Placental pericyte (primary cell): ENCODE measurements at places on chromosomes 7 and 10. TPM values are rescaled to one million over a fixed set of nuclear protein-coding genes. Genes with fewer than 3 reads are reported as not detected.

The FEZF1 gene
- total RNA-seq, result not detected in 2 replicates

The NACAD gene
- 0.88 and 1.3 TPM in 2 replicates for total RNA-seq

The SORBS1 gene
- total RNA-seq, result 0.44 and 1.3 TPM in 2 replicates

The PRSS2 gene
- not detected in 2 replicates for total RNA-seq

The IDI2 gene
- not detected in 2 replicates for total RNA-seq

The HPSE2 gene
- total RNA-seq, result 0.22 and 4.0 TPM in 2 replicates

The CALN1 gene
- total RNA-seq, result not detected in 2 replicates

The MET gene
- total RNA-seq, result 11.6 and 51.0 TPM in 2 replicates
